ENCODE measurements at places on chromosomes 1 and 21.

DNA sequence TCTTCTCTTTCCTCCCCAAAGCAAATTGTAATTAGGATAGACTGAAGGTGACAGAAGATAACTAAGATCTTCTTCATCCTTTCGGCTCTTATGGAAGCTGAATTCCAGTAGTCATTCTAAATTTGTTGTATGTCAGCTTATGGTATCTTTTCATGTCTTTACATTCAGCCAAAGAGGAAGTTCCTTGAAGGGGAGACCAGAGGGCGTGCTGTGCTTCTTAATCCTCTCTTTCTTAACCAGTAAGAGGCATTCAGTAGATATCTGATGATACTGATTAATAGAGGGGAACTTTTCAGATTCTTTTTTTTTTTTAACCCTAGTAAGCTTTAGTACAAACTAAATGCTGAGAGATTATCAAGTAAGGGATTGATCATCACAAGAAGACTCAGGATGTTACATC lies 102.3 kb downstream of the OSBPL9 start:
- no peak for DNase-seq

- no peak for DNase-seq
Measured at GRCh38 chr1:168709405-168710363, 19.3 kb downstream of the DPT start.

GRCh38 chr1:37932759-37933158 lies 14.1 kb downstream of the INPP5B start:
- no peak for DNase-seq

DNA sequence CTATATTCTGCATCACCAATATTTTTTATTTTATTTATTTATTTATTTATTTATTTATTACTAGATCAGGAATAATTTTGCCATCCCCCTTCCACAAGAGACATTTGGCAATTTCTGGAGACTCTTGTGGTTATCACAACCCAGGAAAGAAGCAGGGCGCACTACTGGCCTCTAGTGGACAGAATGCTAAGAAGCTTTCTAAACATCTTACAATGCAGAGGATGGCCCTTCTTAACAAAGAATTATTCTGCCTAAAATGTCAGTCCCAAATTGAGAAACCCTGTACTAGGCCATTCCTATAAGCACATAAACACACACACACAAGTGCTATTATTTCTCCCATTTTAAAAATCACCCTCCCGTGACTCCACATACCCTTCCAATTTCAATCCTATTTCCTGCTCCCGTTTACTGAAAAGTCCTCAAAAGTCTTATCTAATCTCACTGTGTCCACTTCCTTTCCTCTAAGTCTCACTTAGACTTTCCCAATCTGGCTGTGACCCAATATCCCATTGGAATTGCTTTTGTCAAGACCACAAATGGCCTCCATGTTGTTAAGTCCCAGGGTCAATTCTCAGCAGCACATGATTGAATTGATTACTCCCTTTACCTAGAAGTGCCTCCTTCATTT lies 43.7 kb upstream of the RNF11 start:
- DNase-seq: no peak

Measured in NCI-H510A (cell line).